NK-92 treated with Interleukin-12 subunit alpha and Interleukin-12 subunit beta, amount 100 ng/mL, for 24 hours (cell line): ENCODE measurements at places on chromosomes 4 and X.

DNA sequence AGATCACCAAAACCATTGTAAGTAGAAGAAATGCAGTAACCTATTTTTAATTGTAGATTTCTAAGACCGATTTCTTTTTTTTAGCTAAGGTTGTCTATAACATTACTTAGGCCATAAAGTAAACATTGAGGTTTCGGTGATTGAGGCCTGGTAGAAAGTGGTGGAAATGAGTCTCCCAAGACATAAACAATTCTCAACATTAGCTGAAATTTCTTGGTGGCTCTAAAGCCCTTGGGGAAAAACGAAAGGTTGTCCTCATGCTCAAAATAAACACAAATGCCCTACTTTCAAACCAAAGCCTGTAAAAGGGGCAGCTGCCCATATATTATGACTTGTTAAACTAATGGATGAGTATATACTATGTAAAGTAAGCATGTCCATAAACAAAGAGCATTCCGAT is 98.8 kb downstream of the SCFD2 start:
- DNase-seq, result no peak

GRCh38 chr4:80694171-80694570 is 336.3 kb upstream of the BMP3 start:
- no peak for DNase-seq

GRCh38 chrX:36462142-36462541 is 542.6 kb downstream of the CFAP47 start:
- no peak for DNase-seq

DNA sequence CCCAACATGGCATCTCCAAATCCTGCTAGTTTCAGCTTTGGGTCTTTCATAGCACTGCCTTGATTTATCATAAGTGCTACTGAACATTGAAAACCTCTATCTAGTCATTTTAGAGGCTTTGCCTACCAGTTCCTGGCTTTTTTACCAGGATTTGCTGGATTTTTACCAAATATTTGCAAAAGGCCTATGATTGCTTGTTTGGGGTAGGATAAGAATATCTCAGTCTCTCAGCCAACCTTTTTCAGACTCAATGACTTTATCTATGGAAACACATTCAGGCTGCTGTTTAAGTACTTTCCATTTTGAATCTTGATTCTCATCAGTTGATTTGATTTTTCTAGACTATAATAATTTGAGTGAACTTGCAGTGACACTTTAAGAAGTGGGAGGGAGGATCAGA is 80.1 kb downstream of the NPFFR2 start:
- DNase-seq, result no peak

DNA sequence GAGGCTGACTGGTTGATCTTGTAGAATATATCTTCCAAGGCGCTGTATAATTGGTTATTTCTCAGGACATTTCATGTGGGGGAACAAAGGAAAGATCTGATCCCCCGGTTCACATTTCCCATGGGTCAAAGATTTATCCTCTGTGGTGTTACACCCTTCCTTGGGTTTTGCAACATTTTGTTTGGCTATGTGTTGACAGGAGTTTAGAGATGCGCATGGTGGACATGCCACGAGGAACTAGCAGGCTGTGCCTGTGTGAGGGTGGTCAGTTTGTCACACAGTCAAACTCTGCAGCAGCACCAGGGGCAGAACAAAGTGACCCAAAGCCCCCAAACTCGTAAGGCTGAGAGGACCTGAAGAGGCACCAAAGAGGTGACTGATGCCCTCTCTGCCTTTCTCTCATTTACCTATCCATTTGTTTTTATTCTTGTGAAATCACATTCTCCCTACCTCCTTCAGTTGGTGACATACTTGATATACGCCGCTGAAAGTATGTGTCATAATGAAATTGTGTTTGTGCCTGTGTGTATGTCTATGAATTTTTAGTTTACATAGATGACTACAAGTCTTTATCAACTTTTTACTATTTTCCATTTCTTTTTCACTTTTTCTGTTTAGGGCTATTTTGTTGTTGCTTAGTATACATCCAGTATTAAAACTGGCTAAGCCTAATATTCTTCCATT is 164.7 kb downstream of the SPCS3 start:
- no peak for DNase-seq

GRCh38 chrX:26203561-26203960 is 11.3 kb downstream of the MAGEB6 start:
- DNase-seq, result no peak

DNA sequence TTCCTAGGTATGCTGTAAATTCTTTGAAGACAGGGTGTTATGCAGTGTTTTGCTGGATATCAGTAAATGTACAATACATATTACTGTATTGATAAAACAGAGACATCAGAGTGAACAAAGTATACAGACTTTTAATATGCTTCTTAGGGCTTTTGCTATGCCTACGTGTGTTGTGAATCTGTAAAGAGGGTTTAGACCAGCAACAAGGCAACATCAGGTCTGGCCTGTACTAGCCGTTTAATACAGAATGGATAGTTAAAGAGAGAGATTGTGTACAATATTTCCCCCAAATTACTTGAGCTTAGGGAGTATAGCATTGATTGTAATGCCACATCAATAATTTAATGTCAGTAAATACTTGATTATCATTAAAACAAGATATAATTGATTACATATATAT is 75.2 kb downstream of the PAQR3 start:
- DNase-seq, result no peak

DNA sequence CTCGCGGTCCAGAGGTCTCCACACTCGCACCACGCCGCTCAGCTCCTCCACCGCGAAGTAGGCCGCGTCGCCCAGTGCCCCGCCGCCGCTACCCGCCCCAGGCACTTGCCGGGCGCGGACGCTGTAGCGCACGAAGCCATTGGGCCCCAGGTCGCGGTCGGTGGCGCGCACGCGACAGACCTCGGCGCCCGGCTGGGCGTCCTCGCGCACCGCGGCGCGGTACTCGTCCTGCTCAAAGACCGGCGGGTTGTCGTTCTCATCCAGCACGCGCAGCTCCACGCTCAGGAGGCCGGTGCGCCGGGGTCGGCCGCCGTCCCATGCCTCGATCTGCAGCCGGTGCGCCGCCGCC is 1.4 kb downstream of the DCHS2 start:
- no peak for DNase-seq

GRCh38 chr4:123600987-123601904 is 204.7 kb downstream of the SPRY1 start:
- DNase-seq, result no peak

DNA sequence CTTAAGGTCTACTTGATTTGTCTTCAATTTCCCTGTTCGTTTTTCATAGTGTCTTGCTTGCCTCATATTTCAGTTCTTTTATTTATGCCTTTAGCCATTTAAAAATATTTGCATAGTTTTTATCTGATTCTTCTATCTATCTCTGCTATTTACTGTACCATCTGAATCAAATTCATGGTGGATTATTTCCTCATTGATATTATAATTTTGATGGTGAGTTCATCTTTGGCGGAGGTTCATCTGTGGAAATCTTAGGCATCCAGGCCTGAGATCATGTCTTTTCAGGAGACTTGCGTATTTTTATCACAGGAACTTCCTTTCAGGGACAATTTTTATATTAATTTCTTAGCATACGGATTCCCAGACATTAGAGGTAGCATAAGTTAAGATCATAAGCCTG is 275.2 kb downstream of the STPG2 start:
- no peak for DNase-seq

DNA sequence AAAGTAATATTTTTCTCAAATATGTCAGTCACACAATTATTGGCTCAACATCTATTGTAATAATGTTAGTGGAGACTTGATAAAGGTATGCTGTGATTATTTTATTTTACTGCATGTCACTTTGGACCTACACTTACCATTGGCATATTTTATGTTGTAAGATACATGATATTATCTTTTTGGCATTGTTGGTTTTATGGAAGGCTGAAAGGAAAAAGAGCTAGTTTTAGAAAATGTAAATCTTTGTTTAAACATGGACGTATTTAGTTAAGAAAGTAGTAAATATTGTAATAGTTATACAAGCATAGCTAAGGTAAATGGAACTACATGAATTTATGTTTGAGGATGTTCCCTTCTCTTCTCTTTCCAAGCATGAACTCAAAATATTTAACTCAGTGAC is 1399.3 kb downstream of the STIM2 start:
- DNase-seq, result no peak

DNA sequence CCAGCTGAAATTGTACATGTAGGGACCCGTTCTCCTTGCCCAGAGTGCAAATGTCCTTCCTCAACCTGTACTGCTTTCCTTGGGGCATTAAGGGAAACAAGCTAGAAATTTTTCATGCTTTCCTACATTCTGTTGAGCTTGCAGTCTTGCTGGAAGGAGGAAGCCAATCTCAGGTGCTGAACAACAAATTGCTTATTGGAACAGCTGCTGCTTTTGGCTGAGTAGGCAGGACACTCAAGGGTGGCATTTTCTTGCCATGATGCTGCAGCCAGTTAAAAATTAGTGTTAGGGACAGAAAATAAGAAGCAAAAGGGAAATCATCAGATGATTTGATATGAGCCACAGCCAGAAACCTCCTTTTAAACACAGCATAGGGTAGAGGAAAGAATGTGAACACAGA is 223.7 kb downstream of the QDPR start:
- no peak for DNase-seq

GRCh38 chr4:39067451-39067850 is 5.4 kb downstream of the KLHL5 start:
- no peak for DNase-seq

DNA sequence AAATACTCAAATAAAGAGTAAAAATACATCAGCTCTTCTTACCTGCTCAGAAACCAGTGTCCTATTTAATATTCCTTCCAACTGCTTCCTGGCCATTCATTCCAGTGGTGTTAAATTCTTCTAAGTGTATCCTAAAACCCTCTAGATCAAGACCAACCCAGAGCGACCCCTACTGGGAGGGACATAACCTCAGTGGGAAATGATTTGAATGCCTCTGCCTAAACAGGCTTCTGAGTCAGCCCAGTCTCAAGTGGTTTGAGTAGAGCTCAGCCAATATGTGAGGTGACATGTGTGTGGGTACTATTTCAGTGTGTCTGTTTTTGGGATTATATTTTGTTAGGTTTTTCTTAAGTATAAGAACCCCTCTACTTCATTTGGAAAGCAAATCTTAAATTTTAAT is 133.6 kb upstream of the ARHGEF9 start:
- DNase-seq, result no peak

GRCh38 chr4:153798901-153799693 is 10.2 kb upstream of the SFRP2 start:
- no peak for DNase-seq

DNA sequence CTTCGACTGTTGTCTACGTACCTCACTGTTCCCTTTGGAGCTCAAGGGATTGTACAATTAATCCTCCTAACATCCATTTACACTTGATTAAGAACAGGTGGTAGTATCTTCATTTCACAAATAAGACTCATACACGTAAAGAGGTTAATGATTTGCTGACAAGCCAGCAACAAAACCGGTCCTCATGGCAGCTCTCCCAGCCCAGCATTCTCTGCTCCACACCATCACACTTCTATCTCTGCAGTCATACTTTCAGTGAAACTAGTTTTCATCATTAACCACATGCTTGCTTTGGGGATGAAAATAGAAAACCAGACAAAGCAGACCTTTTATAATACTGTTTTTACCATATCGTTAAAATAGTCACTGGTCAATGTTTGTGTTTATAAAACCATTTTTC is 28.7 kb upstream of the CASK start:
- DNase-seq, result no peak

- DNase-seq, result no peak
These were observed 74.7 kb downstream of the PAQR3 start for GRCh38 chr4:78864405-78865024.

GRCh38 chrX:10922835-10923234 is 188.3 kb upstream of the HCCS start:
- DNase-seq, result no peak

GRCh38 chrX:100979881-100980607 is 10.5 kb downstream of the ARL13A start:
- no peak for DNase-seq

- DNase-seq, result no peak
These were observed 11.0 kb upstream of the MAMLD1 start for GRCh38 chrX:150352114-150352513.

GRCh38 chr4:120682981-120683380 is 239.5 kb downstream of the PRDM5 start:
- no peak for DNase-seq

GRCh38 chr4:87838205-87838604 is 5.4 kb downstream of the MEPE start:
- DNase-seq, result no peak

- no peak for DNase-seq
These were observed 4.3 kb upstream of the HAUS7 start for GRCh38 chrX:153474718-153475117.

GRCh38 chr4:154720618-154721267 is 23.1 kb upstream of the LRAT start:
- DNase-seq, result peak; percentile 5

DNA sequence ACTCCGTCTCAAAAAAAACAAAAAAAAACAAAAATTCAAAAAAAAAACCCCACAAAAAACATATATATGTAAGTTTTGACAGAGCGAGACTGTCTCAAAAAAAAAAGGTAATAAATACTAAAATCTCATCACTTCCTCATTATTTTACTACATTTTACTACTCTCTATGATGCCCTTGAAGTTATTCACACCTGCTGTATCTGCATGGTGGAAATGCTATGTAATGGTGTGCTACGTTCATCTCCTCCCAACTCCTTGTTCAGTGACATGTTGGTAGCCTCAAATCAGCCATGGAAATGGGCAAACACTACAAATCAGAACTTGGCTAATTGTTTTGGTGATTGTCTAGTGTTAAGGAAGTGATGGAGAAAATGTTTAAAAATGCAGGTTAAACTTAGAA is 11.8 kb downstream of the RPS4X start:
- DNase-seq, result no peak

DNA sequence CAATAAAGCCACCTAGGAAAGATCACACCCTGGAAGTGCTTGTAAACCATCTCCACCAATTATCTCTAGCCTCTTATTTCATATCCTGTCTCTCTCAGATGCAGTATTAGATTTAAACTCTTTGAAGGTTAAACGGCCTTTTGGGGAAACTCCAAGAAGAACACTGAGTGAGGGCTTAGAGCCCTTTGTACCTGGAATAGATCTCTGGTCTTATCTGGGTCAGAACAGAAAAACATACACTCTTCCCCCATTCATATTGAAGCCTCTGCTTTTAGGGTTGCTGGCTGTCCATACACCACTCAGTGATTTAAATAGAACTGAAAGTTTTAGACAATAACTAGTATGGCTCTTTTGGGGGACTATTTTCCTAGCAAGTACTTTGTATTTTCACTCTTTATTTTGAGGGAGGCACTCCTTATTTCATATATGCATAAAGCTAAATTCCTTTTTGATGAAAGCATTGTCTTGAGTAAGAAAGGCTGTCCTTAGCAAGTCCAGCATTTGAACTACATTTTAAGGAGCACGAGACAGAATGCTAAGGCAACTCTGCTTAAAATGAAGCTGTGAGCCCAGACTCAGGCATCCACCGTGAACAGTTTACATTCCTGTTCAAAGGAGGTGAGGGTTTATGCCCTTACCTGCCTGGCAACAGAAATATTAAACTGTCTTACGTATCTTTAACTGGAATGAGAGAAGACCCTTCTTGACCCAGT is 17.4 kb downstream of the YY2 start:
- DNase-seq, result no peak

GRCh38 chrX:3990569-3990968 is 277.1 kb upstream of the PRKX start:
- DNase-seq, result no peak
